HFF-Myc (cell line): ENCODE measurements at places on chromosomes 2 and 18.

- DNase-seq = no peak
These were observed 54.2 kb upstream of the ID2 start for GRCh38 chr2:8627692-8628085.

- DNase-seq = no peak
These were observed 53.4 kb downstream of the SCN1A start for GRCh38 chr2:166074430-166074829.

DNA sequence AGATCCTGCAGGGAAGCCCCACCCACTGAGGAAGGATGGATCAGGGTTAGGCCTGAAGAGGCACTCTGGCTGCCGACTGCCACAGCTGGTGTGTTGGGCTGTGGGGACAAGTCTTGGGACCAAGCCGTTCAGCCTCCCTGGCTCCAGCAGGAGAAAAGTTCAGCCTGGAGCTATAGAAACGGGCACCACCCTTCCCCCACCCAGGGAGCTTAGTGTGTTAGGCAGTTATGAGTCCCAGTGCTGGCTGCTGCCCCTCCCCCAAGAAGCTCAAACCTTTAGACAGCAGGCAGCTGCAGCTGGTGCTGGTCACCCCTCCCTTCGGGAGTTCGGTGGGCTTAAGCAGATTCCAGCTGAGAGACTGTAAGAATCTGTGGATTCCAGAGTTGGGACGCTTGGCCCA, 447.1 kb upstream of the HS6ST1 start:
- no peak for DNase-seq

- no peak for DNase-seq
These were observed 153.4 kb upstream of the SOX11 start for GRCh38 chr2:5538772-5539171.

- DNase-seq = no peak
These were observed 439.8 kb downstream of the RNF144A start for GRCh38 chr2:7356909-7357584.

DNA sequence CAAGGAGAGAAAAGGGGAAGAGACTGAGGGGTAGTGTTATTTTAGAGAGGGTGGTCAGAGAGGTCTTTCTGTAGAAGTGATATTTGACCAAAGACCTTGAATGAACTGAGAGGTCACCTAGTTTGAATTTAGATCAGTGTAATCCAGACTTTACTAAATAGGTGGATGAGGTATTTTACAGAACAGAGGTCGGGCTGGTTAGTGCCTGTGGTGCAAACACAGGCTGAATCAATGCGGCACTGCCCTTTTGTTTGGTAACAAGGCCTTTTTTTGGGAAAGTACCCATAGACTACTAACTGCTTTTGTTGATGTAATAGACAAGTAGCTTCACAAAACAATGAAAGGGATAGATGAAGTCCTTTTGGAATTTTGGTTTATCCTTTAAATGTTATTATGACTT, 15.9 kb downstream of the RAPGEF4 start:
- DNase-seq = no peak

- no peak for DNase-seq
These were observed 84.8 kb downstream of the STPG4 start for GRCh38 chr2:47070155-47070919.

DNA sequence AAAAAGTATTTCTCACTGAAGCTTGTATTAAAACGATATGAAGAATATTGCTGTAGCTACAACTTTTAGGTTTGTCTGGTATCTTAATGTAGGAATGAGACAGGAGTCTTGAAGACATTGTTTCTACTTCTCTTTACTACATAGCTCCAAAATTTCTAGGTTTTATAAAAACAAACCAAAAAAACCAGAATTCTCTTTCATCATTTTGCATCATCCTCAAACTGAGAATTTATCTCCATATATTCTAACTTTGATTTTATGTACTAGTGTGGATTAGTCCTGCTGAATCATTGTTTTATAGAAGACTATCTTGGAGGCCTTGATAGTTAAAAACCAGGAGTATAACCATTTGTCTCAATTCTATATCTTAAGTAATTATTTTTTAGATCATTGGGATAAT, 100.2 kb downstream of the ICA1L start:
- no peak for DNase-seq

GRCh38 chr18:79315596-79315995, 80.1 kb upstream of the NFATC1 start:
- DNase-seq = no peak

GRCh38 chr2:96897491-96898134, 27.7 kb upstream of the SEMA4C start:
- no peak for DNase-seq

- DNase-seq = peak; percentile 99
These were observed 552 bp upstream of the MXD1 start for GRCh38 chr2:69914164-69914949.

- DNase-seq = no peak
These were observed 125.8 kb upstream of the MSTN start for GRCh38 chr2:190188289-190188688.

- no peak for DNase-seq
These were observed 258.4 kb downstream of the MYO3B start for GRCh38 chr2:170436077-170436943.

- DNase-seq = no peak
These were observed 36.0 kb upstream of the TTC27 start for GRCh38 chr2:32591669-32592463.

DNA sequence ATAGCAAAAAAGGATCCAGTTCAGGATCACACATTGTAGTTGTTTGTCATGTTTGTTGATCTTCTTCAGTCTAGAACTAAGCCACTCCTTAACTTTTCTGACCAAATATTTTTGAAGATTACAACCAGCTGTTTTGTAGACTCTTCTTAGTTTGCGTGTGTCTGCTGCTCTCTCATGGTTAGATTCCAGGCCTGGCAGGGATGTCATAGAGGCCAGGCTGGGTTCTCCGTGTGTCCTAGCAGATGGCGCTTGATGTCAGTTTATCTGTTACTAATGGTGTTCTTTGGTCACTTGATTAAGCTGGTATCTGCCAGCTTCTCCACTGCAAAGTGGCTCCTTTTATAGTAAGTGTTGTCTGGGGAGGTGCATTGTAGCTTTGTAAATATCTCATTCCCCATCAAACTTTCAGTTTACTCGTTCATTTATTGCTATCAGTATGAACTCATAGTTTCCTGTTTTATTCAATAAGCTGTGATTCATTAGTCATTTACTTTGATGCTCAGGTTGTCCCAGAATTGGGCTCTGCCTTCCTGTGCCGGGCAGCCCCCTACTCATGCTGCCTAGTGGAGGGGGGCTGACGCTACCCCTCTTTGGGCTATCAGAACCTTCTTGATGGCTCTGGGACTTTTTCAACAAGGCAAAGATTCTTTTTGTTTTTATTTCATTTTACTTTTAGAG, 42.1 kb downstream of the GRHL1 start:
- no peak for DNase-seq

- DNase-seq = no peak
These were observed 127.8 kb upstream of the DDX18 start for GRCh38 chr2:117686699-117687098.

DNA sequence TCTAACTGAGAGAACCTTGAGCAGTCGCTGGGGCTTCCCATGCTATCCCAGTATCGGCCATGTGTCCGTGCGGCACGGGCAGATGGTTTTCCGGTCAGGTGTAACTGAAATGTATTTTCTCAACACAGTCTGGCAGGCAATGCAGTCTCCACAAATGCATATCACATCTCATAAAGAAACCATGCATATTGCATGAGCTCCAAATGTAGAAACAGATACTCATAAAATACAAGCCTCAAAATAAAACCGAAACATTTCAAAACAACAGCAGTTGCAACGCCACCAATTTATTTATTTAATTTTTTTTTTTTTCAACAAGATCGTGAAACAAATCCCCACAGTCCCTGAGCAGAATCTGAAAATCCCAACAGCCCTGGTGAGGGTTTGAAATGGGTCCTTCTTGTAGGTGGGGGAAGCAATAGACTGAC, 299.4 kb downstream of the LPIN1 start:
- DNase-seq = no peak

- DNase-seq = no peak
These were observed 139.3 kb upstream of the CTNNA2 start for GRCh38 chr2:79373358-79374130.

GRCh38 chr2:95539290-95539689, 52.5 kb upstream of the TRIM43 start:
- DNase-seq = no peak

DNA sequence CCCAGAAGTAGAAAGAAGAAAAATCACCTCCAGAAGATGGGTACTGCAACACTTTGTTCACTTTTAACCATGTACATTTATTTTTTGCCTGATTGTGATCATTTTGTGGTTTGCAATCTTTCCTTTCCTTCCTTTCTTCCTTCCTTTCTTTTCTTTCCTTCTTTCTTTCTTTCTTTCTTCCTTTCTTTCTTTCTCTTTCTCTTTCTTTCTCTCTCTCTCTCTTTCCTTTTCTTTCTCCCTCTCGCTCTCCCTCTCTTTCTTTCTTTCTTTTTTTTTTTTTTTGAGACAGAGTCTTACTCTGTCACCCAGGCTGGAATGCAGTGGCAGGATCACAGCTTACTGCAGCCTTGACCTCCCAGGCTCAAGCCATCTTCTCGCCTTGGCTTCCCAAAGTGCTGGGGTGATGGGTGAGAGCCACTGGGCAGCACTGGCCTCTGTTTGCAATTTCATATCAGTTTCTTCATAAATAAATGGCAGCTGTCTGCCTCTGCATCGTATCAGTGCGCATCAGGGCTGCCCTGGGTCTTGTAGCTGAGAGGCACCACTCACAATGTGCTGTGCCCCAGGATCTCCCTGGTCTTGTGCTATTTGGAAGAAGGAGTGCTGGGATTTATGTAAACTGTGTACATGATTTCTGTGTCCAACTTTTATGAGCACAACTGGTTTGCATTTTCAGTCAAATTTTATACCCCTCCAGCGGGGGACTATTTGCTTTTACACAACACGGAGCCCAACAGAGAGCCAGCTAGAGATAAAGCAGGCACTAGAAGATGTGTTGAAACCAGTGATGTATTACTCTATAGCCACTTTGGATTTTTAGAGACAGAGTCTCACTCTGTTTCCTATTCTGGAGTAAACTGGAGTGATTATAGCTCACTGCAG, 6.9 kb upstream of the LIMS2 start:
- DNase-seq = no peak

DNA sequence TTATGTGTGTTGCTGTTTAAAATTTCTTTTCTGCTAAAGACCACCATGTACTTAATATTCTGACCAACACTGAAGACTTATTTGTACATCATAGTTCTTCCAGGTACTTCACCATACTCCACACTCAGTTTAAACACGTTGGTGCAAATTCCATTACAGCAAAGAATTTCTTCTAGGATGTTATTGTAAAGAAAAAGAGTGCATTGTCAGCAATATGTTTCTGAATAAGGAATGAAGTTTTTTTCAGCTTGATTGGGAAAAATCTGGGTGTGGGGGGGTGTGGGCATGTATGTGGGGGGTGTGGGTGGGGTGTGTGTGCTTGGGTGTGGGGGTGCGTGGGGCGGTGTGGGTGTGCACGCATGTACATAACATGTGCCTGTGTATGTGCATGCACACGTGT, 164.1 kb downstream of the PTGR3 start:
- no peak for DNase-seq

DNA sequence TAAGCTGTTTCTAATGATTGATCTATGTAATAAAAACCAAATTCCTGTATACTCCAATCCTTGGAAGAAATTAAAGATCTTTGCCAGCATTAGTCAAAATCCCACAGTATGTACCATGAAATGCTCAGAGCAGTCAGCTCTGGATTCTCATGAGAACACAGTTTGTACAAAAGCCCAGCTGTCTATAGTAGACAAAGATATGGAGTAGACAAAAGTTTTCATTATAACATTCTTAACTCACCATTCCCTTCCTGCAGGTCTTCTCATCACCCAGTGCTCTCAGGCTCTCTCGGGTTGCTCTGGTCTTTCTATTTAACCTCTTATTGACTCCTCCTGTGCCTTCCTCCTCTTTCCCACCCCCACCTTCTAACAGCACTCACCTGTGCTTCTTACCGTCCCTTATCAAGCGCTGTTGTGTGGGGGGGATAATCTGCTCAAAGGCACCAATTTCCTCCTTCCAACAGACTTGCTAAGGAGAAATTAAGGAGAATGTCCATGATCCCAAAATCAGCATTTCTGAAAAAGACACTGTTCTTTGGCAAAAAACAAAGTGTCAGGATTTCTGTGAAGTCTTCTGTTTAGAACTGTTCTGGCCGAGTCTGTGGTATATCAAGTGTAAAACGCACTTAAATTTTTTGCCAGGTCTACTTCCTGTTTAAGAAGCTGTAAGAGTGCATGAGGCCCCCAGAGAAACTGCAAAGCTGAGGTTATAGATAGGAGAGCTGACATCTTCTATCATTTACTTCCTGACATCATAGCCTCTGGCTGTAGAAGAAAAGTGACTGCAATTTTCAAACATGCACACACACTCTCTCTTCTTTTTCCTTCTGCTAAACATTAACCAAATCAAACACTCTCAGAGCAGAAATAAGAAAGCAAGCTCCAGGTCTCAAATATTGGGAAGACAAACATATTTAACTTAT, 144.1 kb downstream of the EVA1A start:
- DNase-seq = no peak

GRCh38 chr2:148305476-148305875, 284.6 kb downstream of the MBD5 start:
- no peak for DNase-seq

- no peak for DNase-seq
These were observed 11.1 kb downstream of the SCN3A start for GRCh38 chr2:165192729-165193128.

DNA sequence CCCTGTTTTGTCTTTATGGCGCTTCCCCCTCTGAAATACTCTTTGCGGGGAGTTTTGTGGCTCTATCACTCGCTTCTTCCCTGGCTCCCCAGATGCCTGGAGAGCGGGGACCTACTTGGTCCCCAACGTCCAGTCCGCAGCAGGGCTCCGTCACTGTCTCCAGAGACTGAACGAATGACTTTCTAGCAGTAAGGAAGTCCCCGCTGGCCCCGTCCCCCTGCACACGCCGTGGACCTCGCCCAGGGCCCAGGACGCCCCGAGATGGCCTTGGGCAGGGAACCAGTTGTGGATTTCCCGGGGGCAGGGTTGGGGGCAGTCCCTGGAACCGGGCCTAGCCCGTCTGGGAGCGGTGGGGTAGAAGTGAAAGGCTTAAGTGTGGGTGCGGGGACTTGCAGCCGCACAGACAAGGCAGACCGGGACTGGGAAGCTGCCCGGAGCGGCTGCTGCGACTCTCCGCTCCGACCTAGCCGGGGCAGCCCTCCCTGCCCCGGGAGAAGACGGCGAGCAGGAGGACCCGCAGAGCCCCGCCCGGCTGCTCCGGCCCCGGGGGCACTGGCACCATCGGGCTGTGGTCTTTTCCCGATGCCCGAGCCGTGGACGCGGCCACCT, 821 bp upstream of the EPHA4 start:
- no peak for DNase-seq

DNA sequence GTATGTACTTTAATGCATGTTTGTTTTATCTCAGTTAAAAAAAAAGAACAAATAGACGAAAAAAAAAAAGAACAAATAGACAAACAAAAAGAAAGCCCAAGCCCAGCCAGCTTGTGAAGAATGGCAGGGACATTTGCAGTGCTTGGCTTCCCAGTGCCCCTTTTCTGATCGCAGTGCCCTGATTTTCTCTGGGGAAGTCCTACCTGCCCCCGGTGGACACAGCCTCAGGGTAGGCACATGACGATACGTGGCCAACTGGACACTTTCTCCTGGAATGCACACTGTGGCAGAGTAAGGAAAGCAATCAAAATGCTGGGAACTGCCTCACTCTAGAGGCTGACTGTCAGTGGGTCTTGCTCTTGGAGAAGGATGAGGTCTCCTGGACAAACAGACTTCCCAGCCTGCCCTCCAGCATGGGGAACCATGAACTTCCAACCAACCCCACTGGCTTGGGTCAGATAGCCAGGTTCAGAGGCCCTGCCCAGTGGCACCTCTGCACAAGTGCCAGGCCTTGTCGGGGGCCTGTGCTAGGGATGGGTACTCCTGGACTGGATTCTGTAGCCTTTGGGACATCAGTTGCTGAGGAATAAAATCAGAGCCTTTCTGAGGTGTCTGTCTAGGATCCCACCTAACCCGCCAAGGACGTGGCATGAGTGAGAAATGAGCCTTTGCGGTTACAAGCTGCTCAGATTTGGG, 76.7 kb downstream of the INHBB start:
- no peak for DNase-seq
